ENCODE measurements at places on chromosomes 3 and 15.

- no peak for DNase-seq
Observed at GRCh38 chr3:183427196-183427875, 1.1 kb downstream of the MCF2L2 start.

GRCh38 chr3:4908433-4909156, 70.6 kb upstream of the BHLHE40 start:
- DNase-seq: no peak

DNA sequence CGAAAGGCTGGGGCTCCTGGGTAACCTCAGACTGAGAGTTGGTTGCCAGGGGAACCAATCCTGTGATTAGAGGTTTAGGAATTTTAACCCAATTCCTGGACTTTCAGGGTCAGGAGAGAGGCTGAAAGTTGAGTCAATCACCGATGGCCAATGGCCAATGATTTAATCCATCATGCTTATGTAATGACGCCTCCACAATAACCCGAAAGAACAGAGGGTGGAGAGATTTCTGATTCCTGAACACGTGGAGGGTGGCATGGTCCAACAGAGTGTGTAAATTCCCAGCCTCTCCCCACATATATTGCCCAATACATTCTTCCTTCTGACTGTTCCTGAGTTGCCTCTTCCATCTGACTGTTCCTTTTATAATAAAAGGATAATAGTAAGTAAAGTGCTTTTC, 137.2 kb upstream of the CBLB start:
- DNase-seq: no peak

GRCh38 chr3:100844063-100844936, 135.0 kb downstream of the TFG start:
- DNase-seq: no peak

DNA sequence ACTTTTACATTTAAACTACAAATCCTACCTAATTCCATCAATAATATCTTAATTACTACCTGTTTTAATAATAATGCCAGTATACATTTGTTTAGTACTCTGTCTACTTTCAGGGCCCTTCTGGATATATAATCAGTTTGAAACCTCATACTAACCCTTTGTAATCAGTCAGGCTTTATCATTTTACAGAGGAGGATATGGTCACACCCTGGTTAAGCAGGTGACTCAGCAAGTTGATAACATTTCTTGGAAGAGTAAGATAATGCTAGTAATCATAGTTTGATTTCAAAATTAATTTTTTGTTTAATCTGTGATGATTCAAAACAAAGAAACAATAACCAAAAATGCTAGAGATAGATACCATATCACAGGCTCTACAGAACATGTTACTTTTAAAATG, 208.2 kb upstream of the MANF start:
- no peak for DNase-seq

DNA sequence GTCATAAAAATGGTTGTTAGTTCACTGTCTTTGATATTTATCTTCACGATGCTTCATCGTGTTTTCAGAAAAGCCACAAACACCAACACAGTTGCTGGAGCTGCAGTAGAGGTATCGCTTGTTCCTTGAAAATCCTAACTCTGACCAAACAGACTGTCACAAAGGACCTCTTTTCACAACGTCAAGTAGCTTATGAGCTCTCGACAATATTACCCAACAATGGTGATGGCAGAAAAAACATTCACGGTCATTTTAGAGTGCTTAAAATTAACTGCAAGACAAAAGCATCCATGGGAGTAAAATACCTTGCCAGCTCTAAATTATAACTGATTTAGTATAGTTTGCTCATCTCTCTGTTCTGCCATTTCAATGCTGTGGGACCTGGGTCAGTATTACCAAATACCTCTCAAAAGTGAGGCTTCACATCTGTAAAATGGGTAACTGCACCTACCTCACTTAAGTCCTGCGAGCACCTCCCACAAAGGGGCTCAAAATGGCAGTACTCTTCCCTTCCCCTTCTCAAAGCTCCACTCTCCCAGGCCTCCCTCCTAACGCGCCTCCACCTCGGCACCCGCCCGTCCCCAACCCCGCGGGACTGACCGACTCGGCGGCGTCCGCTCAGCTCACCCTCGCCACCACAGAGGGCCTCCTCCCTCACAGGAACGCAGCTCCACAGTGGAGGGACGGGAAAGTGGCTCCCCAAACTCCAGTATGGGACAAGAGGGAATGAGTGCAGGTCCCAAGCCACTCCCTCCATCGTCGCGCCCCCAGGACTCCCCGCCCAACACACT, 546 bp downstream of the TRIM59 start:
- no peak for DNase-seq

- peak; percentile 91 for DNase-seq
Observed at GRCh38 chr3:130779031-130779430, 32.4 kb upstream of the PIK3R4 start.

DNA sequence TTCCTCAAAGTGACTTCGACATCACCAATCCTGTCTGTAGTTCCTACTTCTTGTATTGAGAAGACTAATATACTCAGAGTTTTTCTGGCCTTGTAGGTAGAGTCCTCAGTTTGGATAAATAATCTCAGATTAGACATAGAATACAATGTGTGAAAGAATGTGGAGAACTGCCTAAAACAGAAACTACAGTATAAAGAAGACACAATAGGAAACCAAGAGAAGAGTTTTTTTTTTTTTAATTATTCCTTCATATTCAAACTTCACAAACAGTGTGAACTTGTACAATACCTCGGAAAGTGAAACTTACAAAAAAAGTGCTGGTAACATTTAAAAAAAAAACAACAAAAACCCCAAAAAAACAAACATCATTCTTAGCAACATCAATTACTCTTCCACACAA, 20.5 kb downstream of the TIGIT start:
- no peak for DNase-seq

DNA sequence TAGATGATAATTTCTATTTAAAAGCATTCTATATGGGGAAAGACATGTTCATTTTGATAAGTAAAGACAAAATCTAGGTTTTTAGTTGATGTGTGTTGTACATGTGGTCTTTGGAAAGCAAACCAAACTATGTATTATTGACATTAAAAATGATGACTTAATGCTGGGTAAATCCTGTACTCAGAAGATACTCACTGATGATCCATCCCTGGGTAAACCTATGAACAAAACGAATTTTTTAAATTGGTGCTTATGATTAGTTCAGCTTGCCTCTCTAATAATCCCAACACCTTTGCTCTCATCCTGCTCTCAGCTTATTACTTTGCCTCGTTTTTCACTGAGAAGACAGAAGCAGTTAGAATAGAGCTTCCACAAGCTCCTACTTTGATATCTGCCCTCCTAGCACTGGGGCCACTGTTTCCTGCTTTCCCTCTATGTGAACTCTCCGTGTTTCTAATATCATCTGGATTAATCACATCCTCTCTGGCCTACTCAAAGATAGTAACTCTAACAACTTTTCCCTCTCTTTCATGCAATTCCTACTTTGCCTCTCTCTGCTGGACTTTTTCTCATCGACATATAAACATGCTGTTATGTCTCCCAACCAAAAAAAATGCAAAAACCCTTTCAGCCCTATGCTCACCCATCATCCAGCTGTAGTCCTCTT, 29.3 kb downstream of the RARRES1 start:
- DNase-seq: no peak

GRCh38 chr3:129207479-129207878, 23.8 kb upstream of the CNBP start:
- DNase-seq: no peak

- no peak for DNase-seq
Observed at GRCh38 chr15:49110158-49110944, 45.0 kb downstream of the COPS2 start.

DNA sequence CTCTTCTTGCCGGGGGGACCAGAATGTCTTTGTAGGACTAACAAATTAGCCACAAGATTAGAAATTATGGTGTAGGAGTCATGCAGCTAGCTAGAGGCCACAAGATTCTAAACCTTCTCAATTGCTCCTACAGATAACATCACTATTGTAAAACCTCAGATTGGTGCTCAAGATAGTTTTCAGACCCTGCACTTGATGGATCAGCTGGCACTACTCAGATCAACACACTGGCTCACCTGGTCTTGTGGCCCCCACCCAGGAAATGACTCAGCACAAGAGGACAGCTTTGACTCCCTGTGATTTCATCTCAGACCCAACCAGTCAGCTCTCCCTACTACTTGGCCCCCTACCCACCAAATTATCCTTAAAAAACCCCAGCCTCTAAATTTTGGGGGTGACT, 124.1 kb upstream of the RASGRP1 start:
- no peak for DNase-seq

GRCh38 chr3:41301548-41301947, 102.2 kb downstream of the CTNNB1 start:
- no peak for DNase-seq

- DNase-seq: no peak
Observed at GRCh38 chr3:182436547-182436946, 356.8 kb upstream of the ATP11B start.

- no peak for DNase-seq
Observed at GRCh38 chr3:102593812-102594602, 159.2 kb downstream of the ZPLD1 start.

DNA sequence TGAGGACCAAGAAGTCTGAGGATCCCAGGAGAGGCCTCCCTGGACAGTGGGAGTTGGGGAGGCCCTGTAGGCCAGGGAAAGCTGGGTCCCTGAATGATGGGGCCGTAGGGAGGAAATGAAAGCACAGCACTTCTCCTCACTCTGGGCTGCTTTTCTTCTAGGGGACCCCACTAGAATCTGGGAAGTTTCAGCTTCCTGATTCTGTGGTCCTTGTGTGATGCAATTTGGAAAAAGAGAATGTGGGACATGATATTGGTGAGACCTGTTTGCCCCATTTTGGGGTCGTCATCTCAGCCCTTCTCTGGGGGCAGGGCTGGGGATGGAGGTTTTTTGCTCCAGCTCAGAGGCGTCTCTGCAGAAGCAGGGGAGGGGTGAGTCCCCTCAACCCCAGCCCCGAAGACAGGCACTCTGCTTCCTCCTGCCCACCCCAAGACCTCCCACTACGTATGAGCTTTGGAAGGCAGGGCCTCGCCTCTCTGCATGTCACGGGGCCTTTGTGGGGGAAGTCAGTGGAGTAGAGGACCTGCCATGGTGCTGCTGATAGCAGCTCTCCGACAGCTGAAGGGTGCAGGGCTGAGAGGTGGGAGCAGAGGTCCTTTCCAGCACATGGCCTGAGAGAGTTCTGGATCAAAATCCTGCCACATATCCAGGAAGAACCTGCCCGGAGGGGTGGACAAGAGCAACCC, 1.5 kb upstream of the SNX22 start:
- DNase-seq: no peak

DNA sequence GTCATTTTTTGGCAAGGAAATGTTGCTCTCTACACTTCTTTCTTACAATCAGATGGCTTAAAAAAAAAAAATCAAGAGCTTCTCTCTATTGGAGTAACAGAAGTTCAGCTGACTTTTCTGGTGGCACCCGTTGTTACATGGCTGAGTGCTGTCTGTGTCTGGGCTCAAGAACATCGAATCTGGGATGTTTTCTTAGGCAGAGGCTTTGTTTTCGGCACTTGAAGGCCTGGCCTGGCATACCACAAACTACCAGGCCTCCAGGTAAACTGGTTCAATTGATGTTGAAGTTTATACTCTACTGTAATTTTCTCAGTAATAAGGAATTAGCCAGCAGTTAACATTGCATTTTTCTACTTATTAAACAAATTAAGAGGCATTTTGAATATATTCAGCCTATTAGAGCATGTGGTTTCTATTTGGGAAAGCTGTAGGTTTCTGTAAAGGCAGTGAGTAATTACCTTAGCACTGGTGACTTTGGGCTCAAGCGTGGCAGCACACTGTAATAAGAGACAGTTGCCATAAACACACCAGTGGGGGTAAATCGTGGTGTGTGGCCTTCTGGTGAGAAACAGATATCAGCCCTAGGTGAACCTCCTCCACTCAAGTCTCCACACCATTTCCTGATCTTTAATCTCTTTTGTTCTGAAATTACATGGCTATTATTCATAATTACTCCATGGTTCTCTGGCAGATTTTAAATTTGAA, 544.7 kb downstream of the MECOM start:
- no peak for DNase-seq

DNA sequence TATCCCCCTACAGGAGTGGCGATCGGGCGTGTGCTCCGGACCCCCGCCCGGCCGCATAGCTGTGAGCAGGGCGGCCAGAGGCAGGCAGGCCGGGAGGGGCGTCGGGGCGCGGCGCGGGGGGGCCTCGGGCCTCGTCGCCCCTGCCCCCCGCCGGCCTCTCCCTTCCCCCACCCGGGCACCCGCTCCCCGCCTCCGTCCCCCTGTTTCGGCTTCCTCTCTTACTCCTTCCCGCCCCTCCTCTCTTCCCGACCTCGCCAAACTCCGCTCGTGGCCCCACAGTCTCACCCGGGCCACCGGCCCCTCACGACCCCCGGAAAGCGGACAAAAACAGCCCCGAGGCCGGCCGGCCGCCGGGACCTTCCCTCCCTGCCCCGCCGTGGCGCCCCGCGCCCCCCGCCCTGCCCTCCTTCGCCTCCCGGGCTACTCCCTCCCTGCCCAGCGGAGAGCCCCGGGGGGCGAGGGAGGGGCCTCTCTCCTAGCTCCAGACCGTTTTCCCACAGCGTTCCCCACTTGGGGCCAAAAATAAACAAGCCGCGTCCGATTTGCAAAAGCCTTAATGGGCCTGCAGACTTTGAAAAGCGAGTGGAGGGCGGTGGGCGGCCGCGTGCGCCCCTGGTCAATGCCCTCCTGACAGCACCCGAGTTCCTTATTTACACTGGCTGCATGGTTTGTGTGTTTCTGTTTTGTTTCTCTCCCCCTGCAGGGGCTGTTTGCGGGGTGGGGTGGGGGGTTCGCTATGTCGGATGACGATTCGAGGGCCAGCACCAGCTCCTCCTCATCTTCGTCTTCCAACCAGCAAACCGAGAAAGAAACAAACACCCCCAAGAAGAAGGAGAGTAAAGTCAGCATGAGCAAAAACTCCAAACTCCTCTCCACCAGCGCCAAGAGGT, 1.0 kb downstream of the UBE2E1 start:
- no peak for DNase-seq

DNA sequence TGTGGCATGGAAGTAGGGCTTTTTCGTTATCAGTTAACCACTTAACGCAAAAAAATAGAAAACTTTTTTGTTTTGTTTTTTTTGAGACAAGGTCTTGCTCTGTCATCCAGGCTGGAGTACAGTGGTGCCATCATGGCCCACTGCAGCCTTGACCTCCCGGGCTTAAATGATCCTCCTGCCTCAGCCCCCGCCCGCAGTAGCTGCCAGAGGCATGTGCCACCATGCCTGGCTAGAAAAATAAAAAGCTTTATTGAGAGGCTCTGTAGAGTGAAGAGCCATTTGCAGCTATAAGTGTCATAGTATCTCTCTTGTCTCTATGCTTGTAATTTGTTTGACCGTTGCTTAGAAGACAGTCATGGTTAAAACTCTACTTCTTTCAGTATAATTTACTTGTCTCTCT, 13.5 kb downstream of the PPP4R2 start:
- DNase-seq: no peak

DNA sequence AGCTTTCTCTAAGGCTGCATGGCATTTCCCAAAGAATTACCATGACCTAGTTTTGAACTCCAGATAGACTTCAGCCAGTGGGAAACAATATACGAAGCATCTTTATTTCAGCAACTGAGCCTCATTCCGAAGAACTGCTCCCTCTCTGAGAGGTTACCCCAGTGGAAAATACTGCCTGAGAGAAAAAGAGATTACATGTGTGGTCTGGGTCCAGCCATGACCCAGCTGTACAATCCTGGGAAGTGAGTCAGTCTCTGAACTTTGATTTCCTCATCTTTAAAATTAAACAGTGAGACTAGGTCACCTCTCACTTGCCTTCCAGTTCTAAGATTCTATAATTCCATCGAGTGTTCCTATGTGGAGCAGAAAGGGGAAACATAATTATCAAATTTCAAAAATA, 42.4 kb downstream of the TNIK start:
- no peak for DNase-seq

Measured in DMS79 (cell line).